Stimulated activated CD8-positive, alpha-beta memory T cell treated with anti-CD3 and anti-CD28 coated beads, Interleukin-12 subunit alpha, Interleukin-12 subunit beta, amount 100 ng/mL, for 1 hour (primary cell): ENCODE measurements at places on chromosomes 5 and 9.

- no peak for DNase-seq
These were observed 104.9 kb downstream of the CFAP90 start for GRCh38 chr5:7745882-7746610.

DNA sequence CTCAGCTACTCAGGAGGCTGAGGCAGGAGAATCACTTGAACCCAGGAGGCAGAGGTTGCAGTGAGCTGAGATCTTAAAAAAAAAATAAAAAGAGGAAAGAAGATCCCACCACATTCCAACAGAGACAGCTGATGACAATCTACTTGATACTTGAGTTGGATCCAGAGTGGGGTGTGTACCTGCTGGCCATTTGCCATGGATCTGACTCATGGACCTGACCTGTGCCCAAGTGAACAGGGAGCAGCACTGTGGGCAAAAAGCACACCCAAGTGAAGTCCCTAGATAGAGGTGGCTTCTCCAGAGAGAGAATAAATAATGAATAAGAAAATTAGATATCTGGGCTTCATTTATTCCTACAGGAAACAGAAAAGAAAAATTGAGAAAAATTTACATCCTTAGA lies 81.2 kb upstream of the MIER3 start:
- DNase-seq = no peak

DNA sequence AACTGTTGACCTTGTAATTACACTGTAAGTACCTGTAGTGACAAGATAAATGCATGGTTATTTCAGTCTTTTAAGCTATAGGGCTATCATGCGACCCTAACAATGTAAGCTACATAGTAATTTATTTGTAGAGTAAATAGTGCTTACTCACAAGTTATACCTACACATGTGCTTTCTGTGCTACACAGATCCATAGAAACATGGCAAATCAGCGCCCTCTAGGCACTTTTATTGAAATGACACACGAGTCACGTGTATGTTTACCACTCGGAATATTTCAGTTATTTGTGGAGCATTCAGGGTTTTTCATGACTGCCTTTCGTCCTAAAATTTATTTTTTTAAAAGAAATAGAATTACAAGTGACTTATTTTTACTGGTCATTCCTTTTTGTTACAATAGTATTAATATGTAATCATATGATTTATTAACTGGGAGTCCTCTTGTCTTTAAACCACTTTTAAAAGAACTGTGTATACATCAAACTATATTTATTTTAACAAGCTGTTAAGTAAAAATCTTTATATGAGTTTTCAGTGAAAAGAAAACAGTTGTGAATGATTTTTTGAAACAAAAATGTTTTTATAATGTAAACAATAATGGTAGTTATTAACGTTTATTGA lies 1242.3 kb upstream of the WWC1 start:
- no peak for DNase-seq

GRCh38 chr9:124369231-124369797 lies 45.9 kb downstream of the PSMB7 start:
- no peak for DNase-seq

GRCh38 chr5:135565725-135566421 lies 12.9 kb downstream of the CXCL14 start:
- DNase-seq = peak; percentile 46

- DNase-seq = no peak
These were observed 77.5 kb upstream of the SPATA31D4 start for GRCh38 chr9:81850724-81851123.

DNA sequence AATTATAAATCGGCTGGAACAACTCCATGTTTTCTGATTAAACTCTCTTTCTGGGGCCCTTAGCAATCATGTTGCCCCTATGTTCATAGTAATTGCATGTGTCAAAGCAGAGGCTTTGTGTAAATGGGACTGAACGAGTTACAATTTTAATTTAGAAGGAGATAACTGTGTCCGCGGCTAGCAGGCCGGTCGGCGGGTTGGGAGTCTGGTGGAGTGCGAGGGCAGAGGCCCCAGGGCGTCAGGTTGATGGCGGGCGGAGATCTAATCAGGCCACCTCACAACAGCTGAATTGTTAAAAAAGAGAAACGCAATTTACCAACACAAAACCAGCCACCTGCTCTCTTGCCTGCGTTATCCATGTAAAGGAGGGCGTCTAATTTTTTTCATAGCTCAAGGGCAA lies 134.9 kb upstream of the LPCAT1 start:
- DNase-seq = no peak
